ENCODE measurements at places on chromosomes 2 and 18.

- DNase-seq: no peak
These were observed 19.6 kb downstream of the SPATA3 start for GRCh38 chr2:231015478-231015877.

DNA sequence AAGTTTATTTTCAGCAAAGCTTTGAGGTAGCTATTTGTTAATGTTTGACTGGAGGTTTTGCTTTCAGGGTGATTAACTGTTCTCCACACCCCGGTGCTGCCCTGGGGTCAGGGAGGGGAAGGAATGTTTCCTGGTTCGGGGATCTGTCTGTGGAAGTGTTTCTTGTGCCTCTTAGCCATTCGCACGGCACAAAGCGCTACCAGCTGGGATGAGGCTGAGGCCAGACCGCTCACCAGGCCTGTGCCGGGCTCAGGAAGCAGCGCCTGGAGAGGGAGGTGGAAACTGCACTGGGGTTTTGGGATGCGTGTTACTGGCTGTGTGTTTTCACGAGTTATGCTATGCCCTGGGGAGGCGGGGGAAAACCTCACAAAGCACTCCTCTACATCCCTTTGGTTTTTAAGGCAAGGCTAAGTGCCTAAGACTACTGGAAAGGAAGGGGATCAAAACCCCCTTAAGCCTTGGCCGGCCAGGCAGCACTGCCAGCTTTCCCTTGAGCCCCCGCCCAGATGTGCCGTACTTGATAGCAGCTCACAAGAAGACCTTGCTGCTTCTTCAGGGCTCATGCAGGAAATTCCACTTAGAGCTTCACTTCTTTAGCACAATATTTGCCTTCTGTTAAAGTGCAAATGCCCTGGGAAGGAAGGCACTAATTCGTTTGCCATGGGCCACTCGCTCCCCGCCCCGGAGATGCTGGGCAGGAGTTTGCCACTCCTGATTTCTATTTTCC lies 65.7 kb upstream of the CNGA3 start:
- no peak for DNase-seq

GRCh38 chr2:30230497-30231211 lies 680 bp upstream of the LBH start:
- DNase-seq: peak; percentile 62

DNA sequence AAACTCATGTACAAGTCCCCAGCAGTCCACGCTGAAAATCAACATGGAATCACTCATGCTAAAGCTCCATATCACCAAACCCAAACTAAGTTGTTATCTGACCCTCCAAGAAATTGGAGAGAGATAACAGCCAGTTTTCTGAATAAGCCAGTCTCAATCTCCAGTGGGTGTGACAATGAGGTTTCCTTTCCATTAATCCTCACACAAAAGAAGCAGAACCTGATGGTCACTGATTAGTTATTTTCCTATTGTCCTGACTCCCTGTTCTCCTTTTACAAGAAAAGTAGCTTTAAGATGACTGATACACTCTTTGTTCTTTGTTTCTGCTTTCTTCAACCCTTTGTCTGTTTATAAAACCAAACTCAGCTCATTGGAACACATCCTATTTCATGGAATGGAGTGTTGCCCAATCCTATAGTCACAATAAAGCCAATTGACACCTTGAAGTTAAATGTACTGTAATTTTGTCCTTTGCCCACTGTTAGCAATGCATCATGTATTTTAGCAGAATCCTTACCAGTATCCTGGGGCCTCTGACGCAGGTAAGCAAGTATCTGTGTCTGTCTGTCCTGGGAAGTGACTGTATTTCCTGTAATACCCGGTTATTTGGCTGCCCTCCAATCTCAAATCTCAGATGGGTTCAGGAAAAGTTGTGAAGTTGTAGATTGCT lies 30.6 kb upstream of the SH3RF3 start:
- DNase-seq: no peak

DNA sequence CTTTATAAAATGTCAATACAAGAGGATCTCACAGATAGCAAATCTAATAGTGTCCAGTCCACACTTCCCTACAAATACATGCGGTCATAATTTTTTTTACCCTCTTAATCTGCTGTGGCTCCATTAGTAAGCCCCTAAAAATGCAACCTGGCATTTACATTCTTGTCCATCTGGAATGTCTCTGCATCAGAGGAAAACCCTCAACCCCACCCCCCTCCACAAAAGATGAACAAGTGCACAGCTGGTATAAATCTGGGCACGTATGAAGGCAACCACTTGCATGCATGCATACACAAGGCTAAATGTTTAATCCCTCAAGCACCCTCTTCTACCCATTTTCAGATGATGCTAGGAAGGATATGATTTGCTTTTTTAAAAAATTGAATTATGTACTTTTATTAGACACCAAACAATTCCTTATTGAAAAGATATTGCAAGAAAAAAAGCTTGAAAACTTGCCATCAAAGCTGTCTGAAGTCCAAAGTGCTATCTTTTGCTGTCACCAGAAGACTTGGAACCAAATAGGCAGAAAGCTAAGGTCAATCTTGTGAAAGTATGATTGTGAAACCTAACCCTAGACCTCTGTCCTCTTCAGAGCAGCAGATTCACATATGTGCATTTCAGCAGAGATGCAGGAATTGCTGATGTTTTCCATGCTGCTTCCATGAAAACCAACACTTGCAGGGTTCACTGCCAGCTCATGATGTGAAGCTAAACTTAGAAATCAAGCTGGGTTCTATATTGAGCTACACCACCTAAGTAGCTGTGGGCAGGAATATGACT lies 39.0 kb downstream of the IRS1 start:
- no peak for DNase-seq

DNA sequence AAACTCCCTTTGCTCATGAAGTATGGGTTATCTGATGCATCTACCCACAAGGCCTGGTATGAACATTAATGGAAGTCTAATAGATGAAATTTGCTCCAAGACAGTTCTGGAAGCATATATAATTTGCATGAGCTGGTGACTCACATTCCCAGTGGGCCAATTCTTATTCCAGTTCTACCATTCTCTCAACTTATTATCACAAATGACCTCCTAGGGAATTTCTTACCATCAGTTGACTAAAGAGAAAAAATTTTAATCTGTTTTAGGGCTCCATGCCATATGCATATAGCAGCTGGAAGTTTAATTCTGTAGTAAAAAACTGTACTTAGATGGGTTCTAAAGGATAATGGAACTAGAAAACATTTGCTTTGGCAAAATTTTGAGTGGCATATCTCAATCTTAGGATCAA lies 165.2 kb upstream of the COL3A1 start:
- DNase-seq: no peak

- DNase-seq: no peak
These were observed 113.5 kb downstream of the CSRNP3 start for GRCh38 chr2:165582863-165583506.

GRCh38 chr18:73752546-73752945 lies 395.1 kb downstream of the FBXO15 start:
- DNase-seq: no peak

- DNase-seq: peak; percentile 70
These were observed 23.7 kb downstream of the RTP5 start for GRCh38 chr2:241893265-241893664.

- DNase-seq: no peak
These were observed 3.2 kb downstream of the NT5DC4 start for GRCh38 chr2:112723995-112724394.

DNA sequence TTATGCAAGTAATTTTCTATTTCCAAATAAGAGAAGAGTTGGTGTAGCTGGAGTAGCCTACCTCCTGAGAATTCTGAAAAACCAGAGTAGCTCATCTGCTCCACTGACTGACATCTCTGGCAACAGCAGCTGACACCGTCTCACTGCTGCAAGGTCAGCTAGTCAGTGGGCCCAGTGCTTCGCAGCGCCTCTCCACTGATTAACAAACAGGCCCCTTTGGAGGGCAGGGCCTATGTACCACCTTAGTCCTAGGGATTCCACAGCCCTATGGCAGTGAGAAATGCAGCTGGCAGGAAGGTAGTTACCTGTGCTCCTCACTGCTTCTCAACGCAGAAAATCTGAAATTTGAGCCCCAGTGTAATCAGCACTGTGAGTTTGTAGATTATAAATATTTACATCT lies 97.5 kb downstream of the DLGAP1 start:
- no peak for DNase-seq

DNA sequence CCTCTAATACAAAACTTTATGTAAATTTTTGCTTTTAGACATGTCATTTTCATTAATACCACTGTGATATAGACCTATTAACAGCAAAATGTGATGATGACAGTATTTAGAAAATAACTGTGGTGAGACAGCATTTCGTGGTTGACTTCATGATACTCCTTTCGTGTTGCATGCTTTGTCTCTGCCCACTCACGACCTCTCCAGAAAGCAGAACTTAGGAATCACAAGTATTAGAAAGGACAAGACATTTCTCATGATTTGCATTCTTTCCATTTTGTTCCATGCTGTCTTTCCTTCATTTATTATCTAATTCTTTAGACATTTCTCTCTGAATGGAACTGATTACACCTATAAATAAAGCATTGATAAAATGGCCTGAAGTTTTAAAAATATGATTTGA lies 85.2 kb upstream of the POU3F3 start:
- DNase-seq: no peak

GRCh38 chr2:82498777-82499443 lies 1960.2 kb downstream of the SUCLG1 start:
- no peak for DNase-seq

DNA sequence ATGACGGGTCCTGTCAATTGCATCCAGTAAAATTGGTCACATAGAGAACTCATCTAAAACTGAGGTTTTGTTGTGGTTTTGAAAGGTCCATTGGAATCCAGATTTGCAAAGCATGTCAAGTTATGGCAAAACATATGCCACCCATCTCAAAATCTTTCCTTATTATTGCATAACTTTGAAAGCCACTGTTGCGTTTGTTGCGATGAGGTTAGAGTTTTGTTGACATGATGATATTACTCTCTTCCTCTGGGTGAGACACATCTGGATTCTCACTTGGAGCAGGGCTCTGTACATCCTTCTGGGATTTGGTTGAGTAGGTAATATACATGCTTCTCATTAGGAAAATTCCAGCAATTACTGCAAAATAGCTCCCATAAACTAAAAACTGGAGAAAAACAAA lies 20.6 kb downstream of the SCYGR5 start:
- no peak for DNase-seq

DNA sequence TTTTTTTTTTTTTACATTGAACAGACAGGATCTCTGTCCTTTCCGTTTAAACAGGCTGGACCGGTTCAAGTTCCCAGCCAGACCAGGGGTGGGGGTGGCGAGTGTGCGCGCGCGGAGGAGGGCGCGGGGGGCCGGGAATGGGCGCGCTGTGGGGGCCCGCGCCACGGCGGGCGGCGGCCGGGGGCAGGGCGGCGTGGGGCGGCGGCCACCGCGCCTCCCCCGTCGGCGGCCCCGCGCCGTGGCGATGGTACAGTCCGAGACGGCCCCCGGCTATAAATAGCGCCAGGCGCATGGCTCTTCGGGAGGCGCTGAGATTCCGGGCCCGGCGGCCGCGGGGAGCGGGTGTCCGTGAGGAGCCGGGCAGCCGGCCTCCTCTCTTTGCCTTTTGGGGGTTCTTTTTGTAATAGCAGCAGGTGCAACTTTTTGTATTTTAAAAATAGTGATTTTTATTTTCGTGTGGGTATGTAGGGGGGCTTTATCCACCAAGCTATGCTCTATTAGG lies 430 bp upstream of the CELF4 start:
- DNase-seq: no peak

DNA sequence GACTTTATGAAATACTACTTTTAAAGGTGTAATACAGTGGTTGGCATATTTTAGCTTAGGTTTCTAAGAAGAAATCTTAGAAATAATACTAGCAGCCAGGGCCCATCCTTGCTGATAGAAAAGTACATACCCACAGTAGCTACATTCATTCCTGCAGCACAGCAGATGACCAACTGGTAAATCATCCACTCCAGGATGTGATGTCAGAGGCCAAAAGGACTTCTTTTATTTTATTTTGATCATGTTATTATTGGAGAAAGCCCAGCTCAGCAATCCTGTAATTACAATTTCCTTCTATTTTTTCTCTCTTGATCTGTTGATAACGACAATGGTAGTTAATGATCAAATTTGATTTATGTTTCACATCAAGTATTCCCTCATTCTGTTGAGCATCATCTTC lies 18.0 kb upstream of the TTN start:
- DNase-seq: no peak

- no peak for DNase-seq
These were observed 431.8 kb upstream of the SPHKAP start for GRCh38 chr2:228613133-228613850.

GRCh38 chr2:46073540-46074046 lies 223.6 kb upstream of the EPAS1 start:
- DNase-seq: no peak

GRCh38 chr2:148058641-148059040 lies 37.8 kb downstream of the MBD5 start:
- no peak for DNase-seq

DNA sequence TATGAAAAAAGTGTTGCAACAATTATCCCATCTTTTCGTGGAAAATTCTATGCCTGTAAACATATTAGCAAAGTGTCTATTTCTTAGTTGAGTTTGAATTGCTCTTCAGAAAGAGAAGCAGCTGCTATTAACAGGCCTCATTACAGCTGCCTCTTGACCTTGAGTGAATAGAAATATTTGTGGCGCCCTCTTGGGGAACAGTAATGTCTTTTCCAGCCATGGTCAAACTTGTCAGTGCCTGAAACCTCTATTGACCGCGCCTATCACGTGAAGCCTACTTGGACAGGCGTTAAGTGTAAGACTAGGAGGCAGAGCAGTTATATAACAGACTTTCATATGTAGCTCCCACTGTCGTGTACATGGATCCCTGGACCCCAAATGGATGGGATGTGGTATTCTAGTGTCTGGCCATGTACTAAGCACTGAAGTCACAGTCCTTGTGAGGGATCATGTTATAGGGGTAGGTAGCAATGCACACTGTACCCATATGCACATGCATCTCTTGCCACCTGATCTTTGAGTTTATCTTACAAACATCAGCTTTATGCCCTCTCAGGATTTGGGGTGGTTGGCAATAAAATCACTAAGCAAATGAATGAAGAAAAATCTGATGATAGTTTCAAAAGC lies 245.0 kb downstream of the PTGR3 start:
- no peak for DNase-seq

All from Right ventricle myocardium inferior (tissue), 1 donor.